Vein endothelial cell (primary cell): ENCODE measurements at places on chromosomes 13 and 19. TPM values are rescaled to one million over a fixed set of nuclear protein-coding genes. Genes with fewer than 3 reads are reported as not detected.

Gene TUBB4A
- total RNA-seq, result not detected in 2 replicates

Gene XPO4
- total RNA-seq, result 29.7 and 35.1 TPM in 2 replicates

Gene C1QTNF9B
- total RNA-seq, result not detected in 2 replicates

Gene PSG3
- not detected in 2 replicates for total RNA-seq

Gene ZNF793
- 0.86 and 0.98 TPM in 2 replicates for total RNA-seq

Gene PGLYRP1
- not detected in 2 replicates for total RNA-seq

Gene ZNF784
- total RNA-seq, result 4.5 and 6.5 TPM in 2 replicates

Gene NKG7
- not detected in 2 replicates for total RNA-seq

Gene KLHL1
- not detected in 2 replicates for total RNA-seq

Gene KIR3DL2
- total RNA-seq, result not detected in 2 replicates

Gene SIGLEC8
- not detected in 2 replicates for total RNA-seq

Gene CEACAM21
- total RNA-seq, result 4.9 and 12.2 TPM in 2 replicates

Gene RASAL3
- 21.1 and 38.5 TPM in 2 replicates for total RNA-seq

Gene KIR2DL3
- total RNA-seq, result not detected in 2 replicates

Gene MEF2B
- total RNA-seq, result 0.33 TPM in 1 of 2 replicates, not detected in the other

Gene APLP1
- 4.2 and 4.6 TPM in 2 replicates for total RNA-seq

Gene BIVM
- total RNA-seq, result 15.0 and 18.7 TPM in 2 replicates

Gene FUT2
- not detected in 2 replicates for total RNA-seq

Gene ZNF552
- total RNA-seq, result 5.6 and 8.9 TPM in 2 replicates

Gene NKPD1
- 0.65 TPM in 1 of 2 replicates, not detected in the other for total RNA-seq

Gene NALCN
- total RNA-seq, result 8.5 and 9.5 TPM in 2 replicates

Gene TFPT
- total RNA-seq, result 18.9 and 24.0 TPM in 2 replicates

Gene NAT14
- 10.7 and 15.7 TPM in 2 replicates for total RNA-seq

Gene CFAP97D2
- not detected in 2 replicates for total RNA-seq

Gene ALDH16A1
- 34.9 and 38.8 TPM in 2 replicates for total RNA-seq

Gene CPAMD8
- 2.3 and 3.6 TPM in 2 replicates for total RNA-seq

Gene PRR22
- 0.57 and 0.65 TPM in 2 replicates for total RNA-seq

Gene MISP
- not detected in 2 replicates for total RNA-seq

Gene C5AR1
- not detected in 2 replicates for total RNA-seq

Gene GJA3
- under 0.01 TPM in 1 of 2 replicates, not detected in the other for total RNA-seq

Gene ZNF358
- total RNA-seq, result 26.2 and 44.4 TPM in 2 replicates

Gene KLK8
- total RNA-seq, result not detected in 2 replicates

Gene VSTM2B
- not detected in 2 replicates for total RNA-seq

Gene ZNF584
- total RNA-seq, result 10.2 and 11.1 TPM in 2 replicates

Gene NCR1
- not detected in 2 replicates for total RNA-seq

Gene CEACAM7
- total RNA-seq, result not detected in 2 replicates

Gene MCEMP1
- total RNA-seq, result not detected in 2 replicates

Gene AMER2
- total RNA-seq, result not detected in 2 replicates

Gene IGFL1
- total RNA-seq, result not detected in 2 replicates

Gene STARD13
- total RNA-seq, result 30.7 and 33.6 TPM in 2 replicates

Gene ZNF154
- 0.33 and 3.7 TPM in 2 replicates for total RNA-seq

Gene CD70
- not detected in 2 replicates for total RNA-seq

Gene PEAK3
- not detected in 2 replicates for total RNA-seq

Gene NLRP4
- total RNA-seq, result not detected in 2 replicates

Gene KLK2
- total RNA-seq, result not detected in 2 replicates

Gene IRF2BP1
- 26.2 and 33.6 TPM in 2 replicates for total RNA-seq

Gene CLEC17A
- not detected in 2 replicates for total RNA-seq

Gene LGALS14
- total RNA-seq, result not detected in 2 replicates

Gene SRRM5
- 0.10 TPM in 1 of 2 replicates, not detected in the other for total RNA-seq

Gene RFXANK
- 80.8 and 99.9 TPM in 2 replicates for total RNA-seq

Gene ZNF99
- not detected in 2 replicates for total RNA-seq

Gene ZGLP1
- total RNA-seq, result 0.33 and 0.38 TPM in 2 replicates

Gene KLK15
- not detected in 2 replicates for total RNA-seq

Gene MRPL57
- total RNA-seq, result 16.1 and 17.6 TPM in 2 replicates

Gene TMEM147
- total RNA-seq, result 58.0 and 58.8 TPM in 2 replicates

Gene EVI5L
- total RNA-seq, result 13.7 and 21.6 TPM in 2 replicates

Gene NANOS3
- total RNA-seq, result 0.33 and 0.76 TPM in 2 replicates
